ENCODE measurements at places on chromosomes 12 and 14.

DNA sequence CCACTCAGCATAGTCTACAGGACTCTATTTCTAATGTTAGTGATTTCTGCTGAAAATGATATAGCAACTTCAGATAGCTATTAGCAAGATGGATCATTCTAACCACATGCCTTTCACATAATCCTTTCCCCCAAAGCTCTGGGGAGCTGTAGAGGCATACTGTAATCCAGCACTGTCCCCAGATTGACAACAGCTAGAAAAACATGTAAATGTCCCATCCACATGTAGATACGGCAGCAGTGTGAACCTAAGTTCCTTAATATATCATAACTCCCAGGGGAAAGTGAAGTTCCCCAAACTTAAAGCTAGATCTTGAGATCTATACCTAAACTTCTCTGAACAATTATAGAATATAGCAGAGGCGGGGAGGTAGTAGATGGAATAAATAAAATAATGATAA lies 14.0 kb downstream of the ZNF664 start:
- DNase-seq = no peak

DNA sequence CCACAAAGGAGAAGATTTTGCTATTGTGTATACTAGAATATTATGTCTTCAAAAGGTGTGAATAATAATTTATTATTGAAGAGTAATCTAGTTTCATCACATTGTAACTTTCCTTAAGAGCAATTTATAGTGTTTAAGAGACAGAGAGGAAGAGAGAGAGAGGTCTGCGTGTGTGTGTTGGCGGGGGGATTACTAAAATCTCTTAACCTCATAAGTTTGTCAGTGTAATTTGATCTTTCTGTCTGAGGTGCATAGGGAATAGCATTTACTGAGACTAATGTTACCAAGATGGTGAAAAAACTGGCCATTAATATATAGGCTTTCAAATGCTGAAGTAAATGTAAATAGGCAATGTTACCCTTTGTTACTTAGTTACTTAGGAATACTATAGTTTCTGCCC lies 48.2 kb upstream of the BTG1 start:
- no peak for DNase-seq

GRCh38 chr12:96897421-96897820 lies 9.6 kb upstream of the NEDD1 start:
- no peak for DNase-seq

- no peak for DNase-seq
These were observed 24.3 kb upstream of the HSPB8 start for GRCh38 chr12:119154435-119154818.

DNA sequence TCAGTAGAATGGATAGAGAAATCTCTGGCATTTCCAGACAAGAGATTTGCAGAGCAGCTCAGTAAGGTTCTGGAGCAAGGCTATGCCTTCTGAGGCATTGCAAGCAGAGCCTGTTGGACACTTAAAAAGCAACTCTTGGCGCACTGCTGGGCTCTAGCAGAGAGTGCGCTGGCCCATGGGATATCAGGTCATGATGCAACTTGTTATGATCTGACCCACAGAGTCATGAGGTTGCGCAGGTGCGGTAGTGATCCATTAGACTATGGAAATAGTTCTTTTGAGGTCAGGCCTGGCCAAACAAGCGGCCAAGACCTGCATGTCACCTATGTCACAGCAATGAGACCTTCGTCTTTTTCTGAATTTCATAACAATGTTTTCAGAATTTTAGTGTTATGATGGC lies 168.6 kb downstream of the TMTC3 start:
- DNase-seq = no peak

- peak; percentile 43 for DNase-seq
These were observed 3.6 kb downstream of the SMIM41 start for GRCh38 chr12:52082988-52083637.

DNA sequence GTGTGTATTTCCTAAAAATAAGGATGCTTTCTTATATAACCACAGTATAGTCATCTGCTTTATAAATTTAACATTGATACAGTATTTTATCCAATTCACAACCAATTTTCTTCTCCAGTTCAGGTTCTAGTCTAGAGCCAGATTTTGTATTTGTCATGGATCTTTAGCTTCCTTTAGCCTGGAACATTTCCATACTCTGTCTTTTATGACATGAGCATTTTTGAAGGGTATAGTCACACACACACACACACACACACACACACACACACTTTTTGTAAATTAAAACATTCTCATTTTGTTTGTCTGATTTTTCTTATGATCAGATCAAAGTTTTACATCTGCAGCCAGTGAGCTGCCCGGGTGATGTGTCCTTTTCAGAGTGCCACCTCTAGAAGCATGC lies 25.4 kb downstream of the CGRRF1 start:
- no peak for DNase-seq

DNA sequence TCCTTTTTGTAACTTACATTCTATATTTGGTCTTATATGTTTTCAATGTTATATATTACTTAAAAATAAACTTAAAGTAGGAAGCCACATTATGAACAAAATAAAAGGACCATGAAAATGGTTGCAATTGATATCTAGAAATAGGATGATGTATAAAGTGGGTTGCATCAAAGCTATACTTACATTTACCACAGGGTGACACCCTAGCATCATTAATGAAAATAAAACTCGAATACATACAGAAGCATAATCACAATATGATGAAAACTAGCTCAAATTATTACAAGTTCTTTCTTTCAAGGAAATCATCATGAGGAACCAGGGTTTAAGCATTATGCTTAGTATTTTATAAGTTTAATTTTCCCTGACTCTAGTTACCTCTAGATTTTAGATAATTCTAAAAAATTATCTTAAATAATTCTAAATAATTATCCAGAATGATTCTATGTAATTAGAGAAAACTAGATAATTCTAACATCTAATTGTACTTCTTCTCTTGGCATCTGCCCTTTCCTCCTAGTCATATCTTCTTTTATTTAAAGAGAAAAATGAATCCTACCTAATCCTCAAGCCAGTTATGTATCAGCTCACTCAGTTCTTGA lies 31.2 kb downstream of the TAS2R7 start:
- DNase-seq = no peak

DNA sequence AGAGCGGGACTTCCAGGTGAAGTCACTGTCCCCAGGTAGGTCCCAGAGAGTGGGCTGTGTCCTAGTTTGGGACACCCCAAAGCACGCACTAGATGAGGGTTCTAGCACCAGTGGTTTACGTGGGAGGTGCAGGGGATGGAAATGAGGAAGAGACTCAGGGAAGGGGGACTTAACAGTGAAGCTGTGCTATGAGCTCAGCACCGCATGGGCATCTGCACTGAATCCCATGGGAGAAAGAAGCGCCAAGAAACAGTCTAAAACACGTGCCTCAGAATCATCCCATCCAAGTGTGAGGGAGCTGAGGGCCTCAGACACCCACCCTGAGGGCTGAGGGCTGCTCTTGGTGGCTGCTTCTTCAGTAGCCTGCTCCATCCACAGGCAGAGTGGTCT lies 71.5 kb upstream of the ZFP36L1 start:
- DNase-seq = no peak

GRCh38 chr12:88391556-88391955 lies 188.7 kb downstream of the KITLG start:
- DNase-seq = no peak

- DNase-seq = no peak
These were observed 25.8 kb downstream of the KTN1 start for GRCh38 chr14:55605793-55606192.

DNA sequence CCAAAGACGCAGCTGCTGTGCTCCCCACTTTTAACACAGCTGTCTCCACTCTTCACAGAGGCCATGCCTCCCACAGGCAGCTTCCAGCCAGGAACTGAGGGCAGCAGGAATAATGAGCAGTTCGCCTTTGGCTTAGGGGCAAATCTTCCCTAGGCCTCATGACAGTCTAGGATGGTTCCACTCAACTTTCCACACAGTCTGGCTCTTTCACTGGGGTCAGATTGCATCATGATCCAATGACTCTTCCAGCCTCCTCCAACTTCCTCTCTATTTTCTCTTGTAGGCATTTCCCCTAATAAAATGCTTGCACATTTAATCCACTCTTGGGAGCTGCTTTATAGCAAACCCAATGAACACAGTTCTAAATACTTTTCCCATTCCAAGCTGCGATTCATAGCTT lies 271.6 kb upstream of the ATP2B1 start:
- DNase-seq = no peak

DNA sequence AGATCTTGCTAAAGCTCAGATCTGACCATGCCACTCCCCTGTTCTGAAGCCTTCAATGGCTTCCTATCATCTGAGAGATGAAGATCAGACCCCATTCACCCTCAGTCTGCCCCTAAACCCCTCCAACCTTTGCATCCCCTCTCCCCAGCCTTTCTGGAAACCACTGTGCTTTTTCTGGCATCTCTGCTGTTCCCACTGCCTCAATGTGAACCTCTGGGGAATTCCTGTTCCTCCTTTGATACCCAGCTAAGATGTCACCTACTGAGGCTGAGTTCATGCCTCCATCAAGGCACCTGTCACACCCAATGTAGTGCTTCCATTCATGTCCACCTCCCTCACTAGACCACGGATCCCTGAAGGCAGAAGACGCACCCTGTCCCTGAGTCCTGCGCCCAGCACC lies 19.3 kb downstream of the CYP46A1 start:
- no peak for DNase-seq

GRCh38 chr14:88507208-88507607 lies 47.6 kb downstream of the PTPN21 start:
- DNase-seq = no peak

DNA sequence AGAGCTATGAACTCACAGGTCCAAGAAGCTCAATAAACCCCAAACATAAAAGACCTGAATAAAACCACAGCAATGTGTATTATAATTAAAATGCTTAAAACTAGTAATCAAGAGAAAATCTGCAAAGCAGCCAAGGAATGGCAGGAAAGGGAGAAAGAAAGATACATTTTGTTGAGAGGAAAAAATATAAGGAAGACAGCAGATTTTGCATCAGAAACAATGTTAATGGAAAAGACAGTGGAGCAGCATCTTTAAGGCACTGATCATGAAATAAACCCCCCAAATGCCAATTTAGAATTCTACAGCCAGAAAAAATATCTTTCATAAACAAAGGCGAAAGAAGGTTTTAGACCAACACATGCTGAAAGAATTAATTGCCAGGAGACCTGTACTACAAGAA lies 39.3 kb downstream of the RAN start:
- DNase-seq = no peak

Data from stimulated activated CD8-positive, alpha-beta memory T cell treated with anti-CD3 and anti-CD28 coated beads, Interleukin-4, amount 100 ng/mL, for 1 hour (primary cell).